ENCODE measurements at places on chromosomes 1 and 21.

- DNase-seq, result no peak
These were observed 31.2 kb downstream of the UBR4 start for GRCh38 chr1:19178734-19179398.

- DNase-seq, result no peak
These were observed 133.2 kb upstream of the ZBTB40 start for GRCh38 chr1:22318279-22318981.

DNA sequence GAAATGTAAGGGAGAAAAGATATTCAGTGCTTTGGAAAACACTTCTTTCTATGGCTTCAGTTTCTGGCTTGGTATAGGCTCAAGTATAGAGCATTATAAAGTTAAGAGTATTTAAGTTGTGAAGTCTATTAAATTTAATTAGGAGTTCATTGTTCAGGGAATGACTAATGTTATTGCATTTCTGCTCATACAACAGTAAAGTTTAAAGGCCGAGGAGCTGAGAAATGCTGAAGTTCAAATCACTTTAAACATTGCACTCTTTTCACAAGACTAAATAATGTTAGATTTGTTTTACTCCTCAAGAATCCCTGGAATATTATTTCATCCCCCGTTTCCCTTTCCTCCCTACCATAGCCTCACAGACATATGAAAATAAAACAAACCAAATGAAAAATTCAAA is 30.1 kb downstream of the RGS5 start:
- no peak for DNase-seq

DNA sequence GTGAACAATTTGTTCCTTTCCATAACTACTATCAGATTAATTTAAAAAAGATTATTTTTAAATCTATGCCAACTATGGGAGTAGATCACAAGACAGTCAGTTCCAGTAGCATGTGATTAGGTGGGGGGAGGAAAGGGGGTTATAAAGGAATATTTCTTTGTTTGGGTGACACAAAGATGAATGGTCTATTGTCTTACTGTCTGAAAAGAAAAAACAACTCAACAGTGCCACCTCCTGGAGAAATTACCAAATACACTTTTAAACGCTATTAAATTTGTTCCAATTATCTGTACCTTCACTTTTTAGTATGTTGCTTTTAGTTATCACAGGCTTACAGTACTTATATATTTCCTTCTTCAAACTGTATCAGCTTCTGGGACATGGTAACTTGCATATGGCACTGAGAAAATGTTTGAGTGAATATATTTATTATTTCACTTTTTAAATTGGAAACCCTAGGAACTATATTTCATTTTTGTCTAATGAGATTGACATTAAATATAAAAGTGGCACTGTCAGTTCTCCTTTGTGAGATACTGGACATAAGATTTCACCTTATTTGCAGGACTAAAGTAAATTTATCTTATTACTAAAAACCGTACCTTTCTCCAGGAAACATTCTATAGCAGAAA is 1.7 kb upstream of the SORT1 start:
- DNase-seq, result no peak

DNA sequence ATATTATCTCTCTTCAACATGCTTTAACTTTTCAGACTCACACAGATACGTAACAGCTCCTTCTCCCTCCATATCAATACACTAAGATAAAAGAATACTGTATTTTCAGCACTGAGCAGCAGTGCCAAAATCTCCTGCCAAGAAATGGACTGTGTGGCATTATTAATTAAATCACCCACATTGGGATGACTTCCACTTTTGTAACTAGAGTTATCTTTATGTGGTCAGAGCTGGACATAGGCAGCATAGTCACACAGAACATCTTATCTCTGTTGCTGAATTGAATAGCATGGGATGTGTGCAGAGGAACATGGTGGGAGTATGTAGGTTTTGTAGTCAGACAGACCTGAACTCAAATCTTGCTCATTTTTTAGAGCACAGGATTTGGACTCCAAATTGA is 41.4 kb upstream of the CACYBP start:
- no peak for DNase-seq

All from Right ventricle myocardium inferior (tissue), 1 donor.